ENCODE measurements at places on chromosomes 1 and 21.

DNA sequence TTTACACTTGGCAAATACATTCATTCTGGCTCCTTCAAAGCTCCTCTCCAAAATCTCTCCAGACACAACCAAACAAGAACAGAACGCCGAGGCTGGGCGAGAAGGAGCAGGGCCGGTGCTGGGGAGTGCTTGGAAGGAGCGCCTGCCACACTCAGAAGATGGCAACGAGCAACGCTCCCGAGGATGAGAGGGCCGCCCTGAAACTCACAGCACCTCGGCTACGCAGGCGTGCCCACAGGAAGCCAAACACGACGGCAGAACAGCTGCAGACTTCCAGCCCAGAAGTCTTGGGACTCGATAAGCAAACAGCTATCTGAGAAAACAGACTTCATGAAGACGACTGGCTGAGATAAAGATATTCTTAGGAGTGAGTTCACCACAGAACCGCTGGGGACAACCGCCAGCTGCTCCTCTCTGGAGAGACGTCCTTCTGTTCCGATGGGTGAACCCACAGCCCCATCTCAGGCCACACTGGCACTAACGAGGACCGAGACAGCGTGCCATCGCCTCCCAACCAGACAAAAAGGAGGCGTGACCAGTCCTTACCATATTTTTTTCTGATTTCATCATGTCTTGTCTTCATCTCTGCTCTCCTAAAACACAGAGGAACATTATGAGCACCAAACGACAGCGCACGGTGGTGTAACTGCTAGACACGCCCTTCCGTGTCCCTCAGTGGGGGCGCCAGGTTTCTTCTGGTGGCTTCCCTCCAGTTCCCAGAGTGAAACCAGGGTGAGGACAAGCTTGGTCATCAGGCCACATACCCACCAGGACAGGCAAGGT lies 18.6 kb downstream of the PTTG1IP start:
- DNase-seq, result no peak

DNA sequence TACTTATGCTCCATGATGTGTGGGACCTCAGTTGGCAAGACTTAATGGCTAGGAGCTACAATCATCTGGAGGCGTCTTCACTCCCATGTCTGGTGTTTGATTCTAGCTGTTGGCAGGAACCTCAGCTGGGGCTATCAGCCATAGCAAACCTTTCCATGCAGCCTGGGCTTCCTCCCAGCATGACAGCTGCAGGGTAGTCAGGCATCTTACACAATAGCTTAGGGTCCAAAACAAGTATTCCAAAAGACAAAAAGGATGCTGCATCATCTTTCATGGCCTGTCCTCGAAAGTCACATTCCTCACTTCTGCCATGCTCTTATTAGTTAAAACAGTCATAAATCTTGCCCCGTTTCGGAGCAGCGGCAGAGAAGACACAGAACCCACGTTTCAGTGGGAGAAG lies 90.9 kb downstream of the LRRC8C start:
- peak; percentile 47 for DNase-seq

- DNase-seq, result no peak
Measured at GRCh38 chr1:204706838-204707509, 21.4 kb upstream of the LRRN2 start.

- DNase-seq, result peak; percentile 73
Measured at GRCh38 chr1:35058988-35059387, 20.2 kb upstream of the ZMYM1 start.

DNA sequence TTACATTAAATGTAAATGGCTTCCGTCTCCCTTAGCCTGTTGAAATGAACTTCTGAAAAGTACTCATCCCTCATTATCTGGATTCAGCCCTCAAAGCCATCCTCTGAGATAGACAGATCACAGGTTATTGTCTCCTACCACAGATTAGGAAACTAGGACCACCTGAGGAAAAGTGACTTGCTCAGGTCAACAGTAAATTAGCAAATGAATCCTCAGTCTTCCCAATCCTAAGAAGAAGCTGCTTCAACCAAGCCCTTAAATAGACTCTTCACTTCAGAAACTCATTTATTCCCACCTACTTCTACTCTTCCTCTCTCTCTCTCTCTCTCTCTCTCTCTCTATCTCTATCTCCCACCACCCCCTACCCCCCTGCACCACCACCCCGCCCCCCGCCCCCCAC lies 152.3 kb downstream of the DMRTA2 start:
- no peak for DNase-seq

- DNase-seq, result no peak
Measured at GRCh38 chr1:24022581-24023361, 42.6 kb upstream of the SRSF10 start.

- no peak for DNase-seq
Measured at GRCh38 chr1:88891951-88892340, 579 bp upstream of the GTF2B start.

DNA sequence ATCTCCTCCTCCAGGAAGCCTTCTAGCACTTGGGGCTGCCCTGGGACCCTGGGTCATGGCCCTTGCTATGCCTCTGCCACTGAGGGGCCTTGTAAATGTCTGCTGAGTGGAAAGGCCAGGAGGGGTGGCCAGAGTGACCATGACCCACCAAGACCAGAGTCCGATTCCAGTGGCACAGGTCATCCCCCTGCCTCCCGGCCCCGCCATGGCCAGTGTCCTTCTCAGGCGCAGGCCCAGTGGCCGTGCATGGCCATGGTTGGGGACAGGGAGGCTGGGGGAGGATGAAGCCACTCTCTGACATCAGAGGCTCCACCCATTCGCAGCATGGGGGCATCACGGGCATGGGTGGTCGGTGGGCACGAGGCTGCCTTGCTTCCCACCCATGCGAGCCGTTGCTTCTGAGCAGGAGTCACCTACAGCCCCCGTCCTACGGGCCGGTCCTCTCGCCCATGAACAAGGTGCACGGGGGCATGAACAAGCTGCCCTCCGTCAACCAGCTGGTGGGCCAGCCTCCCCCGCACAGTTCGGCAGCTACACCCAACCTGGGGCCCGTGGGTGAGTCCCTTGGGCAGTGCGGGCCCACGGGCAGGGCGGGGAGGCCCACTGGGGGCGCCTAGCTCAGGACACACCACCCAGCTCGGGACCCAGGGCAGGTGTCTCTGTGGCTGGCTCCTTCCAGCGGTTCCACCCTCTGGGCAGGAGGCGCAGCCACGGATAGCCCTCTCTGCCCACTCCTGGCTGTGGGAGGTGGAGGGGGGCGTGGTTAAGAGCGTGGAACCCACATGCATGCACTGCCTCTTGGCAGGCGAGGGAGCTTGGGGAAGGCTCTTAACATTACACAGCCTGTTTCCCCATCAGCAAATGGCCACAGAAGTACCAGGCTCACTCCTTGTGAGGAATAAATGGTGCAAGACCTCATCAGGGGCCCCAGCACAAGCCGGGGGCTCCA lies 22.4 kb upstream of the CCDC27 start:
- no peak for DNase-seq

GRCh38 chr1:231612393-231613089 lies 14.0 kb upstream of the DISC1 start:
- DNase-seq, result peak; percentile 86

GRCh38 chr1:6110326-6110725 lies 64.6 kb downstream of the KCNAB2 start:
- DNase-seq, result no peak

- DNase-seq, result no peak
Measured at GRCh38 chr1:13788795-13789194, 88.8 kb downstream of the PRDM2 start.

DNA sequence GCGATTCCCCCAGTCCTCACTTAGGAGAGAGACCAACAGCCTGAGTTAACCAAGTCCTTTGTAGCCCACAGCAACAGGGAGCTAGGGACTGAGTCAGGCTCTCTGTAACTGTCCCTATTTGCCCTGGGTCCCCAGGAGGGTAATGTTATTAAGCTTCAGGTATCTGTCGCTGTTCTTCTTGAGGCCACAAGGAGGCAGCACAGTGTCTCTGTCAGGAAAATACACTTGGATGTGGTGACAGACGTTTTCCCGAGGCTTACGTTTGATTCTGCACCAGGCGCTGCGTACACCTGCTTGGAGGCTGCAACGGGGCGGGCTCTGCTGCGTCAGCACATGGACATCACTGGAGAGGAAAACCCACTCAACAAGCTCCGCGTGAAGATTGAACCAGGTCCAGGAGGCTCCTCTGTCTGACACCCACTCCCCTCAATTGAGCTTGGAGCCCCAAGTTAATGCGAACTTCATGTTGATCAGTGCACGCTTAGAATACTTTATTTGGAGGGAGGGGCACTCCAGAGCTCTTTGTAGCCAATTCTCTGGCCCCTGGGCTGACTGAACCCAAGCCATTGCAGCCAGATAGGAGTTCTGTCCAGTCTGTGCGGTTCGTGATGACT lies 10.7 kb upstream of the ELF3 start:
- DNase-seq, result peak; percentile 55

DNA sequence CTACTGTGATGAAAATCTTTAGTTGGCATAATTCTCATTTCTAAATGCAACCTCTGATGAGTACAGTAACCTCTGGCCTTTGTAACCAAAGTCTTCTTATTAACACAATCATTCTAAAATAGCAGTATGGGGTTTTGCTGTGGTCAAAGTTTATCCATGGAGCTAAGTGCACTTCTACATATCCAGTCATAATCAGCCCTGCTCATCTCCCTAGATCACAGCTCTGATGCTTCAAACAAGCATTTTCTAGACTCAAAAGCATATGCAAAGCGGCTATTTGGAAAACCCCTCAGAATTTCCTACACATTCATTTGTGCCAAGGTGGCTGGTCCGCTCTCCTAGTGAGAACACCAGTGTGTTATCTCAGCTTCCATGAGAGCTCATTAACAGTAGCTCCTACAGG lies 418.6 kb downstream of the MRPL39 start:
- no peak for DNase-seq

DNA sequence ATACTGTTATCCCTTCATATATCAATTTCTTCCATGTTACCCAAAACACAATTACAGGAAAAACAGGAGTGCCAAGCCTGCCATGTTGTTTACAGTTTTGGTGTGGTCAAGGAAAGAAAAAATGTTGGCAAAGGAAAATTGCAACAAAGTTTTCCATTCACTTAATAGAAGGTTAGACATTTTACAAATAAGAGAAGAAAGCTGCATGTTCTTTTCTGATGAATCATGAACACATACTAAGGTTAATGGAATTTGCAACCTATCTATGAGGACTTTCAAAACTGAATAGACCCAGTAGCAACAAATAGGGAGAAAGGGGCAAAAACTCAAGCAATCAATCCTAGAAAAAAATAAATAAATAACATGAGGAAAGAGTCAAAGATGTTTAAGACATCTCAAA lies 556.7 kb downstream of the DPYD start:
- no peak for DNase-seq

GRCh38 chr1:46364612-46365011 lies 24.0 kb downstream of the NSUN4 start:
- DNase-seq, result no peak

DNA sequence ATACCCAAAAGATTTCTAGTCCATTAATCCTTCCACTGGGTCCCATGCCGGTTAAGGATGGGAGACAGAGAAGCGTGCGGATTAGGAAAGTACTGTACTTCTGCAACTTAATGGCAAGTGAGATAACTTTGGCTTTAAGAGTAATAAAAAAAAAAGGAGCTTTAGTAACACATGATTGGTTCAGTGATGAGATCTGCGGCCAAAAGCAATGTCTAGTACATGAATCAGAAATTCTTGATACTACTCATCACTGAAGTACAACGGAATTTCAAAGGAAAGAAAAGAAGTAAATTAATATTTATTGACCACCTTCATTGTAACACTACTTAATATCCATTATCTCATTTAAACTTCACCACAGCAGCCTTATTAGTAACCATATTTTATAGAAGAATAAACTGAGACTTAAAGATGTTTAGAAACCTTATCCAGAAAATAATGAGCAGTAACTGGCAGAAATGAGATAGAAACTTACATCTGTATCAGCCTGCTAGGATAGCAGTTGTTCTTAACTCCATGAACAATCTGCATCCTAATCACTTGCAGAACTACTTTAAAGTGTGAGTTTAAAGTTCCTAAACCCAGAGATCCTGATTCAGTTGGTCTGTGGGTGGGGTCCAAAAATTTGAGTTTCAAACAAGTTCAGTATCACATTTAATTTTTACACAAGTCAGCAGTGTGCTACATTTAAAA lies 14.1 kb upstream of the NUF2 start:
- no peak for DNase-seq

DNA sequence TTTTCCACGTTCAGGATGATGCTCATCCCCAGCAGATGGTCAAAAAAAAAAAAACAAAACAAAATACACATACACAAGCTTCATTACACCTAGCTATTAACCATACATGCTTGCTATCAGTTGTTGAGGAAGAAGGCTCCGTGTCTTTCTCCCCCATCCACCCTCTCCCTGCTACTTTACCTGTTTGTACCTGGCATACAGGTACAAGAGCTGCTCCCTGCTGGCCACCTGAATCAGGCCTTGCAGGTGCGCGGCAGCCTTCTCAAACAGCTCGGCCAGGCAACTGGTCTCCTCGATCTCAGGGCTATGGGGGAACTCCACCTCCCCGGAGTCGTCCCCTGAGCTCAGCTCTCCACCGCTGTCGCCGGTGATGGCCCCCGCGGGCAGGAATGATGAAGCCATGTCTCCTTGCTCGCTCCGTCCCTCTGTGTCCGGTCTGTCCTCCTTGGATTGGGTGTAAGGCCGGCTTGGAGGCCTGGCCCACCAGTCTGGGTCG lies 464 bp downstream of the ACBD6 start:
- DNase-seq, result no peak

DNA sequence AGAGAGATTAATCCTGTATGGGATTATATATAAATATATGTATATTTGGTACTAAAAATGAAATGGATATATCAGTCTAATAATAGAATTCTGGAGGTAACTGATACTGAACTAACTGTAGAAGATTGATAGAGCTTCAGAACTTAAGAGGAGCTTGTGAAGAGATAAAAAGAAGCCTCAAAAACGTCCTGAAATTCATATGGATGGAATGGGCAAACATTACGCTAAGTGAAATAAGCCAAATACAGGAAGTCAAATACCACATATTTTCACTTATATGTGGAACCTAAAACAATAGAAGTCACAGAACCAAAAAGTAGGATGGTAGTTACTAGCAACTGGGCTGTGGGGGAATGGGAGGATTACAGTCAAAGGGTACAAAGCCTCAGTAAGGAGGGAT lies 36.0 kb upstream of the ADGRL4 start:
- no peak for DNase-seq

DNA sequence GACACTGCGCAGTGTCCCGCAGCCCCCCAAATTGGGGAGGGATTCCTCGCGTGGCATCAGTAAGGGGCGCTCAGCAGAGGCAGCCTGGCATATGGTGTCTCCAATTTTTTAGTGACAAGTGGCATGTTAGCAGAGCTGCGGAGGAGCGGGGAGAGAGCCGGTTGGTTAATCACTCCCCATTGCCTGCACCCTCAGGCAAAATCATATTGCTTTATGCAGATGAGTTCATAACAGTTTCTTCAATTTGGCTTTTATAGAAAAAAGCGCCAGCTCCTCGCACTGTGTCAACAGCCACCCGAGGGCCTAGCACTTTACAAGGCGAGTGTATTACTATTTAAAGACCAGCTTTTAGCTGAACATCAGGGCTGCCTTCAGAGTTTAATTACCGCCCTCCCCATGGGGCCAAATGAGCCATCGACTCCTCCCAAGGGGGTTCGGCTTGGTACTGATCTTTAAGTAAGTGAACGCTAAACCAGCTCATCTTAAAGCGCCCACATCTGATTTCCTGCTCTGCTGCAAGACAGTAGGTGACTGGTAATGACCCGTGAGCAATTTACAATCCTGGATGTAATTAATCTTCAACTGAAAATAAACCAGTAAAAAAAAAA lies 298.9 kb downstream of the DSCAM start:
- DNase-seq, result no peak

- no peak for DNase-seq
Measured at GRCh38 chr21:33668180-33668579, 25.9 kb downstream of the ITSN1 start.

GRCh38 chr1:104387716-104388508 lies 638.2 kb downstream of the AMY1C start:
- DNase-seq, result no peak

All from suppressor macrophage treated with lipopolysaccharide for 4 hours (primary cell).